ENCODE measurements at places on chromosomes 13 and 19.

DNA sequence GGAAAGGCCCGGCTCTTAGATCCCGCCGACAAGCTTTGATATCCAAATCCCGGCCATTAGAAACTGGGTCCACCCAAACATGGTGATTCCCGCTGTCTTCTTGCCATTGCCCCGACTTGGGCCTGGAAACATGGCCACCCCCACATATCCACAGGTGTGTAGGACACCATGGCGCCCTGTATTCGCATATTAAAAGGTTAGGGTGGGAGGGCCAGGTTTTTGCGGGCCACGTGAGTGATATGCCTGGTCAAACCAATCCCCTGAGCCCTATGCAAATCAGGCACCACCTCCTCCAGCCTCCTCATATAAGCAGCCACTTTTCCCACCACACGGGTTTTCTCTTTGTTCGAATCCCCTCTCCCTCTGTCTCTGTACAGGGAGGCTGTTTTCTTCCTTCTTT, 766.4 kb downstream of the UQCRFS1 start:
- DNase-seq: no peak

- DNase-seq: no peak
Measured at GRCh38 chr19:42521346-42522030, 6.8 kb downstream of the CEACAM1 start.

DNA sequence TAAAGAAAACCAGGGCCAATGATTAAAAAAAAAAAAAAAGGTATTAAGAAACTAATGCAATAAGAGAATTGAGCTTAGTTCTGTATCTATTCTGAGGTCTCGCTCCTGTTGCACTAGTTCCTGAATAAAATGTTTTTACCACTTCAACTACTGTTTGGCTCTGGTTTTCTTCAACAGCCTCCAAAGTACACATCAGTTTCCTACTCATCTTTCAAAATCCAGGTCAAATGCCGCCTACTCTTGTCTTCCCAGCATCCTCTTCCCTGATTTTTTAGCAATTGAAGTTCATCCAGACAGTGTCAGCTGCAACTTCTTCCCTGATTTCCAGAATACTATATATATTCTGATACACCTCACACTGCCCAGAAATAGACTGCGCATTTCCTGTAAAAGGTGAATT, 1.4 kb upstream of the RCBTB1 start:
- DNase-seq: no peak

- DNase-seq: no peak
Measured at GRCh38 chr13:91817250-91817649, 418.8 kb downstream of the GPC5 start.

DNA sequence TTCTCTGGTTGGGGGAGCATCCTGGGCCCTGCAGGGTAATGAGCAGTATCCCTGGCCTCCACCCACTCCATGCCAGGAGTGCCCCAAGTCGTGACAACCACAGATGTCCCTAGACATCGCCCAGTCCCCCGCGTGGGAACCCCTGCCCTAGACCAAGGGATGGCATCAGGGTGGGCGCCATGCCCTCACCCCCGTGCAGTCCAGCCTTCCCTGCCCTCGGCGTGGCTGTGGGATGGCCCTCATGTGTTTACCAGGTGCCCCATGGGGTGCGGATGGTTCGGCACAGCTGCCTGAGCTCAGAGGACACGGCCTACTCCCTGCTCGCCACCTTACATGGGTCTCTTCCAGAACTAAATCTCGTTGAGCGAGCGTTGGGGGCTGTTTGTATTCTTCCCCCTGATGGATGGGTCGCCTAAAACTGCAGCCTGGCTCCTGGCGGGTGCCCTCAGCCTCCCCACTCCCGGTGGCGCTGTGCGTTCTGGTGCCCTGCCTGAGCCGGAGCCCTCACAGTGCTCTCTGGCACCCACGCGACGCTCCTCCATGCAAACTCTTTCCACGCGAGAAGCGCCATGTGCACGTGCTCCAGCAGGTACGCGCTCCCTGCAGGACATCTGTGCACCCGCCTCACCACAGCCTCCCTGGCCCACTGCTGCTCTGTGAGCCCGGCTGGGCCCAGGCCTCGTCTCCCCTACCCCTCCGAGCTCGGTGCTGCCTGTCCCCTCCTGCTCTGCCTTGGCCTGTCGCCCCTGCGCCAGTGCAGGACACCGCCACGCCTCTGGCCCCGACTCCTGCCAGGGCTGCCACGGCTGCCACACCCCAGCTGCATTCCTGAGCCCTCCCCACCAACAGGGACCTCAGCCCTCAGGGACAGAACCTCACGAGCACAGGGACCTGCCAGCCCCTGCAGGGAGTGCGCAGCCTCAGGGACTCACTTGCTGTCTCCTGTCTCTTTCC, 145.0 kb downstream of the KDM4B start:
- DNase-seq: no peak

DNA sequence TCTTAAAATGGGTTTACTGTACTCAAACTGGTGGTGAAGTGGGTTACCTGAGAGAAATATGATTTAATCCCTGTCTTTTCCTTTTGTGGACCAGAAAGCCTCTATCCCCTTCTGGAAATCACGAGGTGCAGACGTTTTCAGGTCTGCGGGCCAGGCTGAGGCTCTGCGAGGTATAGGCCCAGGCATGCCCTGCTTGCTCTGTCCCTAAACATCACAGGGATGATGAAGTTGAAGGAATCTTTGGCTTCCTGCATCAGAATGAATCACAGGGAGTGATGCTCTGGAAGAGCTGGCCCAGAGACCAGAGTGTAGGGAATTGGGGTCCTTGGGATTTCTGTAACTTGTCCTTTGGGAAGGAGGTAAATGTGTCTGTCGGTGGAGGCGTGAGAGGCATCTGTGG, 18.4 kb upstream of the CHST8 start:
- DNase-seq: no peak

DNA sequence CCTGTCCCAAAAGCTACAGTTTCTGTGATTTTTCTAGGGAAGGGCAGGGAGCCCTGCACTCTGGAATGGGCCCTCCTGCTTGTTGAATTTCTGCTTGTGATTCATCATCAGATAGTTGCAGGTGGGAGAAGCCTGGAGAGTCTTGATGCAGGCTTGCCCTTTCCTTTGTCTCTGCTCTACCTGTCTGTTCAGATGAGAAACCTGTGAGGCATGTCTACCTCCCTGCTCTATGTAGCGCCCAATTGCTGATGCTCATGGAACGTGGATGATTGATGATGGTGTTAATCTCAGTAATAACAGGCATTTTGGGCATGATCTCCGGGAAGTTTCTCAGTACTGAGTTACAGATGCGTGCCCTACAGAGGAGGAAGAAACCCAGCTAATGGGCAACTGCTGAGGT, 10.9 kb upstream of the CBY2 start:
- DNase-seq: no peak

GRCh38 chr13:113211774-113212173, 2.4 kb downstream of the CUL4A start:
- no peak for DNase-seq

DNA sequence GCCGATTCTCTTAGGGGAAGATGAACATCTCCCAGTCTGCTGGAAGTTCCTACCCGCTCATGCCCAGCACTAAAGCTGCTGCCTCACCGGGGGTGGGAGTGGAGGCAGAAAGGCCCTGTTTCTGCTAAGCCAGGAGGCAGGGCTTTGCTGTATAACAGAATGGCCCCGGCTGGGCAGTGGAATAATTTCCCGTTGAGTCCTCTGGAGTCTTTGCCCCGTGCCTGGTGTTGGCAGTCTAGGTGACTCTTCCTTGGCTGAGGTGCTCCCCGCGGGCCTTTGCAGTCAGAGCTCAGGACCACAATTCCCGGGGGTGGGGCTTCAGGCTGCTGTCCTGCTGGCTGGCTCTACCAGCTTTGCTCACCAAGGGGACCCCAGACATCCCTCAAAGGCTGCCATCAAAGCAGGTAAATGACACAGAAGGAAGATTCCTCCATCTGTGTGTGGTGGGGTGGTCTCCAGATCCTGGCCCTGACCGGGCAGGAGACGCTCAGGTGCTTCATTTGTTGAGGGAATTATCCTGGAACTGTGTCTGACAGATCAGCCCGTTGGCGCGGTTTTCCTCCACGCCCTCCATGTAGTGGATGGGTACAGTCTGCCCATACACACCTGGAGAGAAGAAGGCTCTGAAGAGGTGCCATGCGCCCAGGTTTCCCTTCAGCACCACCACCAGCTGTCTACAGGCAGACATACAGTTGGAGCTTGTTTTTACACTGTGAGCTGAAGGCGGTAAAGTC, 209.9 kb downstream of the TEX29 start:
- no peak for DNase-seq

Data from NCI-H1930 (cell line).